Activated CD4-positive, alpha-beta T cell treated with anti-CD3 and anti-CD28 coated beads, Interleukin-2, amount 10 ng/mL, durations not matched to agents 7 days and 5 days (primary cell): ENCODE measurements at places on chromosomes 7 and 10. TPM values are rescaled to one million over a fixed set of nuclear protein-coding genes. Genes with fewer than 3 reads are reported as not detected.
A peak's percentile ranks its signal among the peaks of the same experiment; 100 is the strongest.

- no peaks in the 10 kb centered on the region for H3K36me3 ChIP-seq
- H3K4me3 ChIP-seq = no peak overlapping the region
- peaks cover 27% of the 10 kb centered on the region for H3K27me3 ChIP-seq
- DNase-seq = peak; percentile 51
- H3K27ac ChIP-seq = no peak overlapping the region
Observed at GRCh38 chr10:8473205-8473604, 418.7 kb downstream of the GATA3 start.

SFRP4 gene
- total RNA-seq = not detected

GRCh38 chr10:132805599-132805998, 19.7 kb upstream of the NKX6-2 start:
- H3K36me3 ChIP-seq = no peaks in the 10 kb centered on the region
- no peak for DNase-seq
- H3K4me3 ChIP-seq = no peak overlapping the region
- no peaks in the 10 kb centered on the region for H3K4me1 ChIP-seq
- no peaks in the 10 kb centered on the region for H3K27me3 ChIP-seq

GRCh38 chr7:108088729-108089128, 41.4 kb downstream of the LAMB4 start:
- no peak for DNase-seq
- H3K36me3 ChIP-seq = no peaks in the 10 kb centered on the region
- H3K27ac ChIP-seq = no peak overlapping the region
- no peak overlapping the region for H3K4me3 ChIP-seq

GRCh38 chr7:140440593-140440992, 36.7 kb downstream of the RAB19 start:
- H3K4me3 ChIP-seq = no peak overlapping the region
- no peaks in the 10 kb centered on the region for H3K27me3 ChIP-seq
- DNase-seq = no peak
- H3K36me3 ChIP-seq = no peaks in the 10 kb centered on the region
- H3K27ac ChIP-seq = no peak overlapping the region

ACTL6B gene
- total RNA-seq = not detected

DNA sequence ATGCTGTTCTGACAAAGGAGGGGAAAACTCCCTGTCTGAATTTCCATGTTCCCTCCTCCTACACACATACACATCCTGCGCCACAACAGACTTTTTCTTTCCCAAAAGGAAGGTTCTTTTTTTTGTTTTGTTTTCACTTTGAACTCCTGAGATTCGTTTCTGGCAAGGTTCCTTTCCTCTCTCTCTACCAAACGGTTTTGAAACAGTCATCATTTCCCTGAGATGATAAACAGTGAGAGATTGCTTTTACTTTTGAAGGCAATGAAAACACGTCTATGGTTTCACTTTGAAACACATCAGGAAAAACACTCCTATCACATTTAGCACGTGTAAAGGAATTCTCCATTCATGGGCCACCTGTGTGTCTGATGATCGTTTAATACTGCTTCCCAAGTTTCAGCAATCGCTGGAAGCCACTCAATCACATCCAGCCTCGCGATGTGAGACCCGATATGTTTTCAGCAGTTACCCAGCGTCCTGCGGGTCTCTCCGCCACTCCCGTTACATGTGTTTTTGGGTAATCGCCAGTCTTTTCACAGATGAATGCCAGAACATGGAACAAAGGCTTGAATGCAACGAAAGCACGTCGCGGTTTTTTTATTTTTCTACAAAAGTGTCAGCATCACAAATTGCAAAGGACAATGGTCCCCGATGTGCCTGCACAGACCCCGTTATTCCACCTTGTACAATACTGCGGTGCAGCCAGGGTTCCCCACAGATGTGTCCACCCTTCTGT, 62.8 kb upstream of the CUX1 start:
- H3K36me3 ChIP-seq = no peaks in the 10 kb centered on the region
- H3K27ac ChIP-seq = peak overlapping the region; percentile 87
- DNase-seq = no peak
- peaks cover 21% of the 10 kb centered on the region for H3K4me1 ChIP-seq

RTKN2 gene
- 8.5 TPM for total RNA-seq

GRCh38 chr7:50202052-50202555, 102.4 kb upstream of the IKZF1 start:
- no peak for DNase-seq
- H3K27me3 ChIP-seq = no peaks in the 10 kb centered on the region
- H3K27ac ChIP-seq = no peak overlapping the region
- peaks cover 67% of the 10 kb centered on the region for H3K4me1 ChIP-seq
- H3K4me3 ChIP-seq = no peak overlapping the region

GRCh38 chr7:55018361-55019190, at the start of gene EGFR:
EGFR (plus strand) TSS chr7:55019017; CDS start chr7:55019278, 261 bp downstream.
- H3K4me1 ChIP-seq = no peaks in the 10 kb centered on the region
- no peak for DNase-seq
- no peaks in the 10 kb centered on the region for H3K36me3 ChIP-seq
- H3K27me3 ChIP-seq = peaks cover 66% of the 10 kb centered on the region
- no peak within 1 kb of the TSS for H3K27ac ChIP-seq
- no peak within 1 kb of the TSS for H3K4me3 ChIP-seq

PTN gene
- total RNA-seq = not detected

GRCh38 chr10:95848841-95849240, 58.9 kb upstream of the CC2D2B start:
- H3K4me3 ChIP-seq = no peak overlapping the region
- no peak overlapping the region for H3K27ac ChIP-seq
- H3K36me3 ChIP-seq = no peaks in the 10 kb centered on the region
- H3K27me3 ChIP-seq = peaks cover 2% of the 10 kb centered on the region

LRMDA gene
- total RNA-seq = not detected
